ENCODE measurements at places on chromosomes 11 and 22.

DNA sequence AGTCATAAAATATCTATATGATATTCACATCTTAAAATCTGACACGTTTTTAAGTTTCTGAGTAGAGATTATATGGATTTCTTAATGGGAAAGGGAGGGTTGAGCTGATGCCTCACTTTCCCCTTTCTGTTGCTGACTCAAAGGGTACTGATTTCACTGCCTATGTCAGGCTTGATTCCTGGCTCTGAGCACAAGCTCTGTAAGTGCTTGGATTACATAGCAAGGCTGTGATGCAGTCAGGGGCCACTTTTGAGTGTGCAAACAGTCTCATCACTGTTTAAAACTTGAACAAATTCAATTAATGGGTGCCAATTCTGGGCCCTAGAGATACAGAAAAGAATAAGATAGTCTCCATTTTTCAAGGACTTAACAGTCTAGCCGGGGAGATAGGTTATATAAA, 14.4 kb downstream of the ATXN10 start:
- no peak for DNase-seq

DNA sequence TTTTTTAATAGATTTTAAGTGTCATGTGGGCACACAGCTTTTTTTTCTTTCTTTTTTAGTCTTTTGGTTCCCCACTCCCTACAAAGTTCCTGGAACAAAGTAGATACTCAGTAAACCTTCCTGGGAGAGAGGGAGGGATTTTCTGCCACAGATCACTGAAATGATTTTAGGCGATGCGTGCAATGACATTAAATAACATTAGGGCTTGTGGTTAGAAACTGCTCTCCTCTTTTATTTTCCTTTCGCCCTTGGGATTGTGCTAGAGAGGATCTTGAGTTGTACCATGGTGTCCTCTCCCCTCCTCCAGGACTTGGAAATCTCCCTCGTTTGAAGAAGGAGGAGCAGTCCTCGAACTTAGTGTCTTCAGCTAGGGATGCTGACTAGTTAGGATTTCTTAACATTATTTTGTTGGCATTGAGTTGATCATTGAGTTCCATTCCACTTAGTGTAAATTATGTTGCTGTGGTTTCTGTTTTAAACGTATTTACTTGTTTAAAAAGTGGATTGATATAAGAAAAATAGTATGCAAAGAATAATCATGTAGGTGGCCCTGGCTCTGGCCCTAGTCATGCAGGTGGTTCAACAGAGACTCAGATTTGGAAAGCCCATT, 88.4 kb downstream of the TRAF6 start:
- DNase-seq, result no peak

DNA sequence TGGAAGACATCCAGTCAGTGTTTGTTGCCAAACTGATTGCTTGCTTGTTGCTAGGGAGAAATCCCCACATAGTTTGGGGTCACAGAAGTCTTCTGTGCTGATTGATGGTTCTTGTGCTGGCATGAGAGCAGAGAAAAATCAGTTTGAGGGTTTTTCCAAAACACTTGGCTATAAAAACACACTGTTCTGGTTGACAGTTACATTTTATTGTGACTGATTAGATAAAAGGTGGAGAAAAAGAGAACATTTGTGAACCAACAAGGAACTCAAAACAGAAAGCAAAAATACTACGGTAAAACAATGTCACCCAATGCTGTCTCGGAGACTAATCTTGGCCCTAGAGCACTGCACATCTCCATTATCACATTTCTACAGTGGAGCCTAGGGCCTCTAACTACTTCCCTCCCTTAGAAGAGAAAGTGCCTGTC, 14.4 kb upstream of the EIF4G2 start:
- no peak for DNase-seq

DNA sequence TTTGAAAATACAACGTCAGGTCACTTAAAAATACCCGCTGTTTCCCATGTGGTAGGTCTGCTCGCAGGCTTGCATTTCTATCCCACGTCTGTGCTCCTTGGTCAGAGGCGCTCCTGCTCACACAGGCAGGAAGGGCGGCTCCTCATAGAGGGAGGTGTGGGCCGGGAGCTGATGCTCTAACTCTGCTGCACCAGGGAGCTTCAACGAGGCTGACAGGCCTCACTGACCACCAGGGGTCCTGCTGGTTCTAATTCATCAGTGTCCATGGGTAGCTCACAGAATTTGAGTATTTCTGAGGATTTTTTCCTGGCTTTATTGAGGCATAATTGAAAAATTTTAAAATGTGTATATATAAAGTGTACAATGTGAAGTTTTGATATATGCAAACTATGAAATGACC, 68.5 kb downstream of the PIWIL3 start:
- DNase-seq, result no peak

- no peak for DNase-seq
Measured at GRCh38 chr22:34294986-34295385, 374.7 kb upstream of the LARGE1 start.

- DNase-seq, result no peak
Measured at GRCh38 chr11:93972790-93973189, 48.4 kb upstream of the HEPHL1 start.

DNA sequence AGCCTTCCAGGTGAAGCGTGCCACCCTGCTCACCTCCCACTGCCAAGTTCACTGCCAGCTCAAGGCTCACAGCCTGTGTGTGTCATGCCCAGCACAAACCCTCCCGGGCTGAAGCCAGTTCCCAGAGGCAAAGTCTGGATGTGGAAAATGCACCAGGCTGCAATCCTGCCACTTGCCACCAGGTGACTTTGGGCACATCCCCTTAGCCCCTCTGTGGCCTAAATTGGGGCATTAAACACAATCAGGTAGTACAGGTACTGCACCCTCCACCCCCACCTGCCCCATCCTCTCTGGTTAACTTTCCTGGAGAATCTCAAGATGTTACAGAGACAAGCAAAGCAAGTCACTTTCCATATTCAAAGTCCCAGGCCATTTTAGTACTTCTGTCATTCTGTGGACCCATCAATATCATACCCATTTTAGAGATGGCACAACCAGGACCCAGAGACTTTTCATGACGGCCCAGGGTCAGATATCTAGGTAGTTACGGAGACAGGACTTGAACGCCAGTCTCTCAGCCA, 1.8 kb upstream of the RASD2 start:
- DNase-seq, result peak; percentile 21

- DNase-seq, result no peak
Measured at GRCh38 chr22:41951898-41952474, at the start of gene SMIM45. TSS of gene SMIM45 (plus strand) at chr22:41952150.

DNA sequence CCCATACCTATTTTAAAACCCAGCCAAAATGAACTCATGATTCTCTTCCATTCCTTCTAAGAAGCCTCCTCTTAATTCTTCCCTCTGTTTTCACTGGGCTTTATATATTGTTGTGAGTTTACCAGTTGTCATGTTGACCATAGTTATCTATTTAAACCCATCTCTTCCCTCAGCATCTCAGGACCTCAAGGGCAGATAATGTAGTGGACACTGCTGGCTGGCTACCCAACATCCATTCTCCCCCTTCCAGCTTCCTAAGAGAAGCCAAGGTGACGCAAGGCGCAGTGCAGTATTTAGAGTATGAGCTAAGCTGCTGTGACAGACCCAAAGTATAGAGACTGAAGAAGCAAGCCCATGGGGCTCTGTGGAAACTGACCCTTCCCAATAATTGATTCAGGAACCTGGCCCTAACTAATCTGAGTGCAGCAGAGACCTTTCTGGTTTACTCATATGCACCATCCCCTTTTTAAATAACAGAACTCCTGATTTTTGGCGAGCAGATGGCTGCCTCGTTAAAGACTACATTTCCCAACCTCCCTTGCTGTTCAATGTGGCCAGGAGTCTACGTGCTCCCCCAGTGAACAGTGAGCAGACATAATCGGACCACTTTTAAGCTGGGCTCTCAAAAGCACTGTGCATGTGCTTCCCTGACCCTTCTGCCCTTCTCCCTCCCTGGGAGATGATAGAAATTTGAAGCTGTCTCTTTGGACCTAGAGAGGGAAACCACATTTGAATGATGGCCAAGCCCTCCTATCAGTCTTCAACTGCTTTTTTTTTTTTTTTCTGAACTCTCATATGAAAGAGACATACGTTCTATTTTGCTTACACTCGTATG, 28.1 kb upstream of the CREB3L1 start:
- DNase-seq, result no peak

DNA sequence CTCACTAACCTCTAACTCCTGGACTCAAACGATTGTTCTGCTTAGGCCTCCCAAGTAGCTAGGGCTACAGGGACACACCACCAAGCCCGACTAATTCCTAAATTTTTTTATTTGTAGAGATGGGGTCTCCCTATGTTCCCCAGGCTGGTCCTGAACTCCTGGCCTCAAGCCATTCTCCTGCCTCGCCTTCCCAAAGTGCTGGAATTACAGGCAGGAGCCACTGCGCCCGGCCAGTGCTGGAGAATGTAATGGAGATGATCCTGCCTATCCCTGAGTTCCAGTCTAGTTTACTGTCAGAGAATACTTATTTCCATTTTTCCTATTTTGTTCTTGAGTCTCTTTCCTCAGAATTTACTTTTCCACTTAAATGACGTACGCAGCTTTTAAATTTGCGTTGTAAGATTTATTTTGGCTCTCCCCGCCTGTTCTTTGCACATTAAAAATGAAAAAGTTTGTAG, at the start of gene CHEK1:
CHEK1 (plus strand) TSS at position 408 of the 458 bp plus-strand sequence. CDS start 1,606 bp downstream, outside the sequence.
- no peak for DNase-seq

DNA sequence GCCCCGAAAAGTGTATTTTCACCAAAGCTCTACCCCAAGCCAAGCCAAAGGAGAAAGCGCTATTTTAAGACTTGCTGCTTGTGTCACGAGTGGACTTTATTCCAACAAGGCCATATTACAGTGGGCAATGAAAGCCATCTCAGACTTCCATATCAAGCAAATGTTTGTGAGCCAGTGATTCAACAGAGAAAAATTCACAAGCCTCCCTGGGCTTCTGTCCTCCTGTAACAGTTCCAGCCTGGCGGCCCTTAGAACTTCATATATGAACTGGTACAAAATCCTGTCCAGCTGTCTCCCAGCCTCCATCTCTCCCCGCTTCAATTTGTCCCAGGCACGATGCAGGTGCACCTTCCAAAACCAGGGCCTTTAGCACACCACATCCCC, 11.2 kb downstream of the LARGE1 start:
- DNase-seq, result no peak

DNA sequence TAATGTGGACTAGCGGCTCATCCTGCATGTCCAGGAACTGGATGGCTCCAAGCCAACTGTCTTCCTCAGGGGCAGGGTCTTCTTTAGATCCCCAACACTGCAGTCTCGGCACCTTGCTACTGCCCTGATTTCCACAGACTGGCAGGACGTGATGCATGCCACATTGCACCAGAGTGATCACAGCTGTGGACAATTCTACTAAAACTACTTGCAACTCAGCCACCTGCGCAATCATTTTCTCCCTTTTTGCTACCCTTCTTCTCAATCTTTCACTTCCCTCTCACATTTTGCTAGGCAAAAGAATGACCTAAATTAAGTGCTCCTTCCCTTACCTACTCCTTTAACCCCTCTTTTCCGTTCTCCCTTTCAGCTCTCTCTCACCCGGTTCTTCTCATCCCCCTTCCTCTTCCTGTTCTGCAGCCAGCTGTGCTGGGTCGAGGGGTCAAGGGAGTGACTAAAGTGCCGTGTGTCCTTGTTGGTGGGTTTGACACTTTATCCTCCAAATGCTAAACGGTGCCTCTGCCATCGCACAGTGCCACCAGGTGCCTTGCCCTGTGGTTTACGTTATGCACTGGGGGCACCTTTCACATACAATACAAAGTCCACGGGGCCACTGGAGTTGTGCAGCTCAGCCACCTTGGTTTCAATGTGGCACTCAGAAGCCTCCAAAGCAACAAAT, 11.5 kb upstream of the PEX26 start:
- DNase-seq, result no peak

- DNase-seq, result no peak
Measured at GRCh38 chr11:9210922-9211320, 54.2 kb downstream of the DENND5A start.

- no peak for DNase-seq
Measured at GRCh38 chr22:19875061-19875530, 20.4 kb upstream of the GNB1L start.

GRCh38 chr11:17855531-17856290, 121.1 kb downstream of the KCNC1 start:
- no peak for DNase-seq

DNA sequence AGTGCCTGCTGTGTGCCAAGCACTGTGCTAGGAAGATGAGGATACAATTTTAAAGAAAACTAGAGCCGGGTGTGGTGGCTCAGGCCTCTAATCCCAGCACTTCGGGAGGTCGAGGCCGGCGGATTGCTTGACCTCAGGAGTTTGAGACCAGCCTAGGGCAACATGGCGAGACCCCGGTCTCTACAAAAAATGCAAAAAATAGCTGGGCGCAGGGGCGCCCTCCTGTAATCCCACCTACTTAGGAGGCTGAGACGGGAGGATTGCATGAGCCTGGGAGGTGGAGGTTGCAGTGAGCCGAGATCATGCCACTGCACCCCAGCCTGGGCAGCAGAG, 8.3 kb downstream of the TPBGL start:
- DNase-seq, result no peak

DNA sequence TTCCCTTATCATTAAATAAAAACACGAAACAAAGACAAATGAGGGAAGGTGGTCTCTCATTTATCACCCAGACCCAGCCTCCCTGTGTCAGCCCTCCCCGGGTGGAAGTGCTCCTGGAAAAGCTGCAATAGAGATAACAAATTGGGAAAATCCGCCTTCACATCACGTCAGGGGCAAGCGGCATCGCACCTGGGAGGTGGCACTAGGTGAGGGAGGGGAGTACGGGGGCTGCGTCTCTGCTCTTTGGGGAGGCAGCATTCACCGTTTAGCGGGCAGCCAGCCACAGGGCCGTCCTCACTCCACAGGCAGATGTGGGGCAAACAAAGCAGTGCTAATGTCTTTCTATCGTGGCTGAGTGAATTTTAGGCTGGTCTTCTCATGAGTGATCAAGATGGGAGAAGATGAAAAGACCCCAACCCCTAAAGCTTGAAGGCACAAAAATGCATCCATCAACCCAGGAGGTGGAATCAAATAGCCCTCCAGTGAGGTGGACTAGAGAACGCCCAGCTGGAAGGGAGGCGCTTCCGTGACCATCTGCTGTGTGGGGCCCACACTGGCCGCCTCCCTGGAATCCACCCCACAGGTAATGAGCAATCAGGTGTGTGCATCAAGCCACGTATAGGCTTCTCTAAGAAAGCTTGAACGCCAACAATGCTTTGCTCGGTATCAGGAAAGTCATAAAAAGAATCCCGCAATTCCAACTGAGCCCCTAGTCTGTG, 629.5 kb downstream of the BRD1 start:
- no peak for DNase-seq

DNA sequence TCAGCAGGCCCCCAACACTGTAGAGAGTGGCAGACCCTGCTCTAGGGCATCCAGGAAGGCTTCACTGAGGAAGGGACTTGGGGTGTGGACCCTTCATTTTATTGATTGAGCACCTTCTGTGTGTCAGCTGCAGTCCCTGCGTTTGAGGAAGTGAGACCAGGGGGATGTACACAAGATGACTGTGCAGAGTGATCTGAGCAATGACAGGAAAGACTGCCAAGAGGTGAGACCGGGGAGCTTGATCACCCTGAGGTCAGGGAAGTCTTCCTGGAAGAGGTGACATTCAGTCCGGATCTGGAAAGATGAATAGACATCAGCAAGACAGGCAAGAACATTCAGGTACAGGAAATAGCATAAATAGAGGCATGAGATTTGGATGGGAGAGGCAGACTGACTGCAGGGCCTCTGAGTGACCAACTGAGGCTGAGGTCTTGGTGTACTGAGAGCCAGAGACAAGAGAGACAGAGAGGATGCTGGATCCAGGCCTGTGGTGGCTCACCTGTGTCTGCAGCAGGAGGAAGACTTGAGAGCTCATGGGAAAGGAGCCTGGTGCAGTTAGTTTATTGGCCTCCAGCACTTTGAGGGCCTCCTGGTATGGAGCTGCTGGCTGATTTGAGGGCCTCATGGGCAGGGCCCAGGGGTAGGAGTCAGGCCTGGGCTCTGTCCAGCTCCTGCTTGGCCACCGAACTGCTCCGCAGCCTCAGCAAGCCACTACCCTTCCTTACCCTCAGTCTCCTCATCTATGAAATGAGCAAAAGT, 5.2 kb downstream of the DGAT2 start:
- DNase-seq, result no peak

Data from activated CD4-positive, alpha-beta T cell treated with anti-CD3 and anti-CD28 coated beads for 24 hours (primary cell).